Activated CD4-positive, alpha-beta T cell treated with anti-CD3 and anti-CD28 coated beads, Interleukin-2, amount 50 U/mL, for 16 hours (primary cell): ENCODE measurements at places on chromosomes 4 and X.

GRCh38 chr4:107913283-107913899, 18.0 kb upstream of the CYP2U1 start:
- peak; percentile 70 for DNase-seq

GRCh38 chrX:111129921-111130320, 33.9 kb downstream of the PAK3 start:
- peak; percentile 48 for DNase-seq

GRCh38 chr4:173924561-173924960, 358.9 kb downstream of the FBXO8 start:
- peak; percentile 13 for DNase-seq

DNA sequence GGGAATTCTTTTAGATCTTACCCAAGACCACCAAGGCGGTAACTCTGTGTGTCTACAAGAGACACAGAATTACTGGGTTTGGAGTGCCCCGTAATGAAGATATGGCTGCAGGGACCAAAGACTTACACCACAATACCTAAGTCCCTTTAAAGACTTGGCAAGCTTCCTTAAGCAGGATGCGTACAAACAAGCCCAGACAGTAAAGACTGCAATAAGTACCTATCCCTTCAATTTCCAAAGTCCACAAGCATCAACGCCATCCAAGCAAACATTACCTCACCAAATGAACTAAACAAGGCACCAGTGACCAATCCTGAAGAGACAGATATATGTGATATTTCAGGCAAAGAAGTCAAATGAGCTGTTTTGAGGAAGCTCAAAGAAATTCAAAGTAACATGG, 42.3 kb upstream of the RNF128 start:
- DNase-seq = no peak
